ENCODE measurements at places on chromosomes 12 and 14.

DNA sequence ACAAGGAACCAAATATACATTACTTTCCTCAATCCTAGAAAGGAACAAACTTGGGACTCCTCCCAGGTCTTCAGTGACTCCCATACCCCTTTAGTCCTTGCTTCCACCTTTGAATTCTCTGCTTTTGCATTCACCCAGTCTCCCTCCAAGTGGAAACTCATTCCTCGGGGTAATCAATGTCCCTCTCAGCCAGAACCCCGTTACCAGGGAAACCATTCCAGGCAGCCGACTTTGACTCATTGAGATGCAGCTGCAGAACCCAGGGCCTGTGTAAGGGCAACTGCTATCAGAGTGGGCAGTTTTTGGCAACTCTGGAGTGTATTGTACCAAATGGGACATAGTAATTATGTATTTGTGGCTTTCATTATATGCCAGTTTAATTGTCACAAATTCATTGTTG, 186.2 kb downstream of the NRXN3 start:
- no peak for DNase-seq
- no peaks in the 10 kb centered on the region for H3K4me1 ChIP-seq
- no peak overlapping the region for H3K27ac ChIP-seq
- no peaks in the 10 kb centered on the region for H3K36me3 ChIP-seq
- no peaks in the 10 kb centered on the region for H3K27me3 ChIP-seq
- no peak overlapping the region for H3K4me3 ChIP-seq

DNA sequence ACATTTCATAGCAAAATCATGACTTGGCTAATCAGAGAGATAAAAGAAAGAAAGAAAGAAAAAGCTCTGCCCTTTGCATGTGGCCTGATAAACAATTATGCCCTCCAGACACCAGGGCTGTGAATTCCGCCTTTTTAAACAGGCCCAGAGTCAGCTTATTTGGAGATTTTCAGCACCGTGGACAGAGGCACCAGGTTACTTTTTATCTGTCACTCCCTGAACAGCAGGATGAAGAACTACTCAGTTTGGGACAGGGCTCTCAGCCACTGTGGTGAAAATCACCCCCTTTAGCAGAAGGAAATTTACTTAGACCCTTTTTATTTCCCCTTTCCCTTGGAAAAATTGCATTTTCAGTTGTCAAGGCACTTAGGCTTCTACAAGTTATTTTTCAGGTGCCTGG, 359.9 kb downstream of the NRXN3 start:
- no peaks in the 10 kb centered on the region for H3K4me1 ChIP-seq
- H3K27me3 ChIP-seq, result no peaks in the 10 kb centered on the region
- H3K36me3 ChIP-seq, result no peaks in the 10 kb centered on the region
- H3K4me3 ChIP-seq, result no peak overlapping the region

- H3K36me3 ChIP-seq, result no peaks in the 10 kb centered on the region
- no peaks in the 10 kb centered on the region for H3K4me1 ChIP-seq
- H3K27ac ChIP-seq, result no peak overlapping the region
- no peak for DNase-seq
- H3K27me3 ChIP-seq, result peaks cover 40% of the 10 kb centered on the region
- no peak overlapping the region for H3K4me3 ChIP-seq
Observed at GRCh38 chr12:132314516-132315233, 14.7 kb downstream of the GALNT9 start.

GRCh38 chr12:108551535-108551934, 9.4 kb downstream of the SART3 start:
- H3K27ac ChIP-seq, result no peak overlapping the region
- H3K4me3 ChIP-seq, result no peak overlapping the region
- peaks cover 17% of the 10 kb centered on the region for H3K36me3 ChIP-seq

DNA sequence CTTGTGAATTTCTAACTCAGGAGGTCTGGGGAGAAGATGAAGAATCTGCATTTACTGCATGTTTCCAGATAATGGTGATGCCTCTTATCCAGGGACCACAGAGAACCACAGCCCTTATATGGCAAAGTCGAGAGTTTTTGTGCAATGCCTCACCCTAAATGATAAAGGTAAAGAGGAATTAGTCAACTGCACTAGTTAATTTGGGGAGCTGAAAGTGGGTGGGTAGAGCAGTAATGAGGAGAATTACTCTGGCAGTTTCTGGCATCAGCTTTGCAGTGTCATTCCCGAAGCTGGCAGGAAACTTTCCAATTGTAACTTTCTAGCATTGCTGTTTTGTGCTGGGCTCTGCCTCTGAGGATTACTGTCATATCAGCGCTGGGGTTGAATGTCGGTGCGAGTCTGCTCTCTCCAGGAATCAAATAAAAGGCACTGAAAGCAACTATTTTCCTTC, 10.3 kb downstream of the EGLN3 start:
- peaks cover 97% of the 10 kb centered on the region for H3K4me1 ChIP-seq
- H3K36me3 ChIP-seq, result no peaks in the 10 kb centered on the region
- H3K27ac ChIP-seq, result peak overlapping the region; percentile 82
- no peak overlapping the region for H3K4me3 ChIP-seq

DNA sequence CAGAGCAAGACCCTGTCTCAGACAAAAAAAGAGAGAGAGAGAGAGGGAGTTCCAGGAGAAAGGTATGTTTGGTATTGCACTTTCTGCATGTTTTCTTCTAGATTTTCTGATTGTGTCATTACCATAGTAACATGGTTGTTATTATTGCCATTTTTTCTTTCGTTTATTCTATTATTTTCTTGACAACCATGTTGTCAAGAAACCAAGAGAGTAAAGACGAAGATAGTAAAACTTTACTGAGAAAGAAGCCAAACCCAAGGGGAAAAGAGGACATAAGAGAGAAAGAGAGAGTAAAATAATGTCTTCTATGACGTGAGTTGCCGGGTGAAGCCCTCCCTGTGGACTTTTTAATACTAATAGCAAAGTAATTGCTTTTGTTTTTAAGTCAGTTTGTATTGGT, 1186.0 kb upstream of the SEL1L start:
- H3K36me3 ChIP-seq, result no peaks in the 10 kb centered on the region
- no peak overlapping the region for H3K4me3 ChIP-seq
- no peak overlapping the region for H3K27ac ChIP-seq
- H3K4me1 ChIP-seq, result no peaks in the 10 kb centered on the region
- DNase-seq, result no peak

- H3K4me1 ChIP-seq, result peaks cover 14% of the 10 kb centered on the region
- DNase-seq, result no peak
- H3K27me3 ChIP-seq, result no peaks in the 10 kb centered on the region
Observed at GRCh38 chr12:50572287-50572686, 67.5 kb downstream of the DIP2B start.

- no peak overlapping the region for H3K4me3 ChIP-seq
- peaks cover 96% of the 10 kb centered on the region for H3K36me3 ChIP-seq
- H3K27me3 ChIP-seq, result no peaks in the 10 kb centered on the region
- no peak overlapping the region for H3K27ac ChIP-seq
Observed at GRCh38 chr12:68835333-68835908, 27.4 kb downstream of the MDM2 start.

- H3K27me3 ChIP-seq, result no peaks in the 10 kb centered on the region
- H3K4me1 ChIP-seq, result no peaks in the 10 kb centered on the region
- no peak overlapping the region for H3K4me3 ChIP-seq
- no peak for DNase-seq
- H3K36me3 ChIP-seq, result no peaks in the 10 kb centered on the region
Observed at GRCh38 chr12:115419145-115419646, 735.2 kb upstream of the TBX3 start.

DNA sequence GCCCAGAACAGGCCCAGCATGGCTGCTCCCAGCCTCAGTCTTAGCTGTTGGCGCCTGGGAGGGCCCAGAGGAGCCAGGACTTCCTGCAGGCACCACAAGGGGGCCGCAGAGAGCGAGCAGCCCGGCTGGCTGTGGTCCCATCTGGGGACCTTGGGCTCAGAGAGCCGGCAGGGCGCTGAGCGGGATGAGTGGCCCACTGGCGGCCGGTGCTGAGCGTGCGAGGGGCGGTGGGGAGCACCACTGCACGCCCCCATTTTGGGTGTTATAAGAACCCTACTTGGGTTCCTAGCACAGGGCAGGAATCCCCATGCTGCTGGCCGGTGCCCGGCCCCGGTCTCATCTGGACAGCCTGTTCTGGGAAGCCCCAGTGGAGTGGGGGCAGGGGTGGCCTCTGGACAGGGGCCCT, 25.9 kb upstream of the CRIP2 start:
- H3K4me1 ChIP-seq, result peaks cover 12% of the 10 kb centered on the region
- no peaks in the 10 kb centered on the region for H3K27me3 ChIP-seq
- H3K36me3 ChIP-seq, result peaks cover 12% of the 10 kb centered on the region
- peak overlapping the region; percentile 20 for H3K27ac ChIP-seq
- peak; percentile 79 for DNase-seq
- no peak overlapping the region for H3K4me3 ChIP-seq

DNA sequence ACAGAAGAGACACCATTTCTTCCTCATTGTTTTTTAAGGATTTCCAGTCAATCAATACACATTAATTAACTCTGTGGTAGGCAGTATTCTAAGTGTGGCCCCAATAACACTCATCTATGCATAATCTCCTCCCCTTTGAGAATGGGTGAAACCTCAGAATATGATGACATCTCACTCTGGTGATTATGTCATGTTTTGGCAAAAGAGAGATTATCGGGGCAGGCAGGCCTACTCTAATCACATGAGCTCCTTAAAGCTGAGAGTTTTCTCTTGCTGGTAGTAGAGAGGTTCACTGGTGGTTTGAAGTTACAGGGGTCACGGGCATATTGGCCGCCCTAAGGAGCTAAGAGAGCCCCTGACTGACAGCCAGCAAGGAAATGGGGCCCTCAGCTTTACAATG, 7.1 kb upstream of the LGMN start:
- no peak for DNase-seq
- no peaks in the 10 kb centered on the region for H3K27me3 ChIP-seq
- no peaks in the 10 kb centered on the region for H3K36me3 ChIP-seq
- H3K27ac ChIP-seq, result peak overlapping the region; percentile 45

DNA sequence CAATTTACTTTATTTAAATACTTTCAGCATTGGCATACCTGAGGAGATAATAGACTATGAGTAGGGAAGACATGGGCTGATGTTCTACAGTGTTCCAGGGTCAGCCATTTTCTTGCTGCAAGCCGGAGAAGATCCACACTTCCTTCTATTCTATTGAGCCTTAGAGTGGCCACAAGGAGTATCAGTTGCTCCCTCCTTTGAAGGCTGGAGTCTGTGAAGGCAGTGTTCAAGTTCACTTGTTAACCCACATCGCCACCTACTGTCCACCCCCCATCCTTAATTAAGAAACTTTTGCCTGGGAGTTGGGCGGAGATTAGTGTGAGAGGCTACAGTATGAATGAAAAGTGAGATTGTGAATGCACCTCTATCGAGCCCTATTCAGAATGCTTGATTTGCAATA, 666.6 kb downstream of the NRXN3 start:
- no peak overlapping the region for H3K27ac ChIP-seq
- no peaks in the 10 kb centered on the region for H3K27me3 ChIP-seq
- no peak overlapping the region for H3K4me3 ChIP-seq

- peaks cover 3% of the 10 kb centered on the region for H3K4me1 ChIP-seq
- no peak for DNase-seq
- no peak overlapping the region for H3K4me3 ChIP-seq
- no peaks in the 10 kb centered on the region for H3K27me3 ChIP-seq
Observed at GRCh38 chr12:114096461-114096860, 130.3 kb upstream of the RBM19 start.

- H3K27me3 ChIP-seq, result no peaks in the 10 kb centered on the region
- no peaks in the 10 kb centered on the region for H3K36me3 ChIP-seq
- no peak overlapping the region for H3K27ac ChIP-seq
- H3K4me1 ChIP-seq, result no peaks in the 10 kb centered on the region
Observed at GRCh38 chr14:24928386-24928900, 121.5 kb downstream of the STXBP6 start.

- H3K4me3 ChIP-seq, result no peak overlapping the region
- peaks cover 11% of the 10 kb centered on the region for H3K4me1 ChIP-seq
- peaks cover 48% of the 10 kb centered on the region for H3K27me3 ChIP-seq
- peaks cover 44% of the 10 kb centered on the region for H3K36me3 ChIP-seq
Observed at GRCh38 chr12:114395755-114396152, 10.2 kb downstream of the TBX5 start.

- no peak overlapping the region for H3K4me3 ChIP-seq
- H3K4me1 ChIP-seq, result no peaks in the 10 kb centered on the region
- H3K27me3 ChIP-seq, result peaks cover under 1% of the 10 kb centered on the region
- DNase-seq, result no peak
- H3K27ac ChIP-seq, result no peak overlapping the region
- no peaks in the 10 kb centered on the region for H3K36me3 ChIP-seq
Observed at GRCh38 chr14:35965400-35965799, 139.3 kb downstream of the BRMS1L start.

- no peaks in the 10 kb centered on the region for H3K27me3 ChIP-seq
- no peak overlapping the region for H3K4me3 ChIP-seq
- no peaks in the 10 kb centered on the region for H3K4me1 ChIP-seq
- no peak for DNase-seq
Observed at GRCh38 chr12:50686976-50687375, 76.9 kb upstream of the ATF1 start.

- no peak for DNase-seq
- no peaks in the 10 kb centered on the region for H3K27me3 ChIP-seq
- H3K36me3 ChIP-seq, result no peaks in the 10 kb centered on the region
- H3K4me1 ChIP-seq, result no peaks in the 10 kb centered on the region
- H3K4me3 ChIP-seq, result no peak overlapping the region
- no peak overlapping the region for H3K27ac ChIP-seq
Observed at GRCh38 chr12:33486058-33486457, 46.4 kb upstream of the SYT10 start.

DNA sequence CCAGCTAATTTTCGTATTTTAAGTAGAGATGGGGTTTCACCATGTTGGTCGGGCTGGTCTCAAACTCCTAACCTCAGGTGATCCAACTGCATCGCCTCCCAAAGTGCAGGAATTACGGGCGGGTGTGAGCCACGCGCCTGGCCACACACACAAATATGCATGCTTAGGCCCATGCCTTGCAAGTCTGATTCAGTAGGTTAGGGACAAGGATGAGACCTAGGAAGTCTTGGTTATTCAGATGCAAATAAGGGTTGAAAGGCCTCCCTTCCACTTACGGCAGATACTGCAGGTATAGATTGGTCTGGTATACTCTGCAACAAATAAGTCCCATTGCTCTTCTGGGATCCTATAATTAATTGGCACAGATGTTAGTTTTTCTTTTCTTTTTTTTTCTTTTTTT, 32.9 kb downstream of the TXNRD1 start:
- H3K4me1 ChIP-seq, result no peaks in the 10 kb centered on the region
- H3K27me3 ChIP-seq, result no peaks in the 10 kb centered on the region
- no peaks in the 10 kb centered on the region for H3K36me3 ChIP-seq
- H3K4me3 ChIP-seq, result no peak overlapping the region
- DNase-seq, result no peak

- no peak for DNase-seq
- no peaks in the 10 kb centered on the region for H3K36me3 ChIP-seq
- peaks cover 74% of the 10 kb centered on the region for H3K4me1 ChIP-seq
- H3K4me3 ChIP-seq, result no peak overlapping the region
- H3K27me3 ChIP-seq, result no peaks in the 10 kb centered on the region
Observed at GRCh38 chr14:75341620-75342019, 63.0 kb downstream of the FOS start.
